GM06990 (cell line): ENCODE measurements at places on chromosomes 6 and 20.

- DNase-seq = no peak
Measured at GRCh38 chr20:3166913-3167342, 6.4 kb downstream of the LZTS3 start.

DNA sequence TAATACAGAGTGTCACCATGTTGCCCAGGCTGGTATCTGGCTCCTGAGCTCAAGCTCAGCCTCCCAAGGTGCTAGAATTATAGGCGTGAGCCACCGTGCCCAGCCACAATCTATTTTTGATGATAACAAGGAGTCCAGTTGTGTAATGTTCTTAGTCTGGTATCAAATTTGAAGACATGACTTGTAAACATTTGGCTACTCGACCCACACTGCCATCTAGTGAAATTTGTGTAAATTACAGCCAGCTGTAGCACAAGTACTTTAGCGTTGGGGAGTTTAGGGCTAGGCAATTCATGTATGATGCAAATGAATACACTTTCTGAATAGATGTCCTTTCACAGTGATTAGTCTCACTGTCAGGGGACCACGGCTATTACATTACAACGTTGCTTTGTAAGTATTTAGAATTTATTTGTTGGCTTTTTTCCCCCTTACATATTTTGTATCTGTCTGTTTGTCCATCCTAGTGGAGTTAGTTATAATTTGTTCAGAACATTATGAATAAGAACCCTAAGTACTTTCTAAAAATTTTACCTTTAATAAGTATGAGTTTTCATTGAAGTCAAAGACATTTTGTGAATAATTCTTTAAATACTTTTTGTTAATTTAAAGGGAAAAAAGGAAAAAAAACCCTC, 139.7 kb downstream of the PRDM13 start:
- peak; percentile 40 for DNase-seq

GRCh38 chr6:46323312-46323965, 152.7 kb upstream of the ENPP5 start:
- no peak for DNase-seq

- no peak for DNase-seq
Measured at GRCh38 chr20:58712151-58712791, 19.7 kb downstream of the NPEPL1 start.

DNA sequence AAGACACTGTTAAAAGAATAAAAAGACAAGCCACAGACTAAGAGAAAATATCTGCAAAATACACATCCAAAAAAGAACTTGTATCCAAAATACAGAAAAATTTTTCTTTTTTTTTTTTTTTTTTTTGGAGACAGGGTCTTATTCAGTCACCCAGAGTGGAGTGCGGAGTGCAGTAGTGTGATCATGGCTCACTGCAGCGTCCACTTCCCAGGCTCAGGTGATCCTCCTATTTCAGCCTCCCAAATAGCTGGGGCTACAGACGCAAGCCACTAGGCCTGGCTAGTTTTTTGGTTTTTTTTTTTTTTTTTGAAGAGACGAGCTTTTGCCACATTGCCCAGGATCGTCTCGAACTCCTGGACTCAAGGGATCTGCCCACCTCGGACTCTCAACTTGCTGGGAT, 3.1 kb downstream of the ZUP1 start:
- no peak for DNase-seq

GRCh38 chr6:137823826-137824555, 43.1 kb upstream of the TNFAIP3 start:
- DNase-seq = no peak

DNA sequence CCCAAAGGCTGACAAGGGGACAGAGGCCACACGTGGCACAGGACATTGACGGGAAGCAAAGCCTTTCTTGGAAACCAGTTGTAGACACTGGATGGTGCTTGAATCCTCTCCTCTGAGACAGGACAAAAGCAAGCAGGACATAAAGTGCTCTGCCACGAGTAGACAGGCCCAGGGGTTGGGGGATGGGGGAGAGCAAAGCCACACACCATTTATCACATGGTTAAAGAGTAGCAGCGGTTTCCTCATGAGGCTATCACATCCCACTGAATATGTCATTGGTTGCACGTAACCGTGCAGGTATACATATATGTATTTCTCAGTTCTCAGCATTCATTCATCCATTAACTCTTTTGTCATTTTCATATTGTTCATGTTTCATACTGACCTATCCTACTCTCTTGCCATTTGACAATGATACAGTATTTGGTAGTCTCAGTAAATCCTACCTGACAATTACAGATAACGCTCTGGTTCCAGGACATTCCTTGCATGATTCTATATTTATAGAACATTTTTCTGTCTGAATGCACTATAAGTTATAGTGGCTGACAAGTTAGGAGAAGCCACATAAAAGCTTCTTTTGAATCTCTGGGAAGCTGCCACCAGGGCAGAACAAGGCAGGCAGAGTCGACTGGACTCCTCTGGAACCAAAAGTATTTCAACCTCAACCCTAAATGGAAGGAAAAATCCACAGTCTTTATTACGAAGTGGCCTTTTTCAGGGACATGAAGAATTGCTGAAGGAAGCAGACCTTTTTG, 23.5 kb downstream of the METTL24 start:
- DNase-seq = no peak

GRCh38 chr20:15455279-15455678, 1117.9 kb upstream of the FLRT3 start:
- no peak for DNase-seq

- peak; percentile 14 for DNase-seq
Measured at GRCh38 chr6:135372758-135373157, 124.8 kb downstream of the AHI1 start.

- no peak for DNase-seq
Measured at GRCh38 chr6:116461331-116461931, at the start of gene CALHM6. Gene CALHM6, plus strand, starts transcription at chr6:116461375. Its CDS starts 555 bp downstream, at chr6:116461930.

- no peak for DNase-seq
Measured at GRCh38 chr20:48933017-48933766, 11.7 kb downstream of the ARFGEF2 start.

GRCh38 chr6:41694815-41695526, 40.4 kb downstream of the TFEB start:
- no peak for DNase-seq

GRCh38 chr20:35339007-35339406, 46.8 kb upstream of the FAM83C start:
- DNase-seq = no peak

- no peak for DNase-seq
Measured at GRCh38 chr20:23907579-23907978, 28.0 kb upstream of the CST5 start.

DNA sequence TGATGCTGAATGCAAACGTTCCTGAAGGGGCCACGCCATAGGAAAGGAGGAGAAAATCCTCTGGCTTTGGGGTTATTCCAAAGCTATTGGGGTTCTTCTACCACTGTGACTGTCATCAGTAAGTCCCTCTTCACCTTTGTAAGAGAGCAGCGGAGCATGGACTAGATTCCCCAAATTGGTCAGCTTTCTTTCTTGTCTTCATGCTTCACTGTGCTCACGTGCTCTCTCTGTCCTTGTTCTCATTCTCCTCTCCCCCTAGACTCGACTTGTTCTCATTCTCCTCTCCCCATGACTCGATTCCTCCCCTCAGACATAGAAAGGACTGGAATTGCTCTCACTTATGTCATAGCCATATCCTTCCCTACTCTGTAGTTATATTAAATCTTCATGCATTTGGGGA, 54.8 kb upstream of the ADGRG6 start:
- peak; percentile 62 for DNase-seq

DNA sequence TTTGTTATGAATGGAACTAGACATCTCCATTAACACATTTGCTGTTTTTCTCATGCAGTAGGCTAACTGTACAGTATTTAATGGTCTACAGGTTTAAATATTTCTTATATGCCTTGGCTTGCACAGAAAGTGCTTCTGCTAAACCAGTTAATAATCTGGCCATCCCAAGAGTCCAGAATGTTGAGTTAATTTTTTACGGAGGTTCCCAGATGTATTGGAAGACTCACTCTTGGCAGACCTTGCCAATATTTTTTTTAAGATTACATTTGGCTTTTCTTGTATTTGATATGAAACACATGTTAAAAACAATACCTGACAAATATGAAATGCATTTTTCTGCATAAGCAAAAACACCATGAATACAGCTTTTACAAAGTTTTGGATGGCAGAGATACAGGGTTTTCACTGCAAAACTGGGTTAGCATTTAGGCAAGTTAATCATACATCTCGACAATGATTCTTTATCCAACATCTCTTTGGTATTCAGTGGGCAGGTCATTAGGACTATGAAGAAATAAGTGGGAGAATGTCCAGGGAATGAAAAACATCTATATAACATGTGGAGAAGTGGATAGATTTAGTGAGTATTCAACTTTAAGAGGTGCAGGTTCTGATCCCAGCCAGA, 94.0 kb downstream of the SGK1 start:
- no peak for DNase-seq

DNA sequence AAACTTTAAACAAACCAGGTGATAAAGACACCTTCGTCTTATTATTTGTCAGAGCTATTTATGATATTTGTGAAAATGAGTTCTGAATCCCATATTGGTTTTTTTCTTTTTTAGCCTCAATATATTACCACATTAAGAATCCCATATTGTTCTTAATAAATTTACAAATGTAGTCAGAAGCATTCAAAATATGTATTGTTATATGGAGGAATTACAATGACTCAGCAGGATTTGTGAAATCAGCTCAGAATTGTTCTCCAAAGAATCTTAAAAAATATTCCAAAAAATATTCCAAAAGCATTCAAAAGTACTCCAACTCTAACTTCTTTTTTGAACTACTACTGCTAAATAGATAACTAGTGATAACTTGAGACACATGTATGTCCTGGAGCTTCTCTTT, 6.5 kb upstream of the ZNF343 start:
- no peak for DNase-seq

GRCh38 chr6:11412616-11413015, 124.9 kb upstream of the TMEM170B start:
- DNase-seq = no peak

- no peak for DNase-seq
Measured at GRCh38 chr6:15021074-15021473, 224.8 kb upstream of the JARID2 start.
